Activated CD8-positive, alpha-beta memory T cell treated with anti-CD3 and anti-CD28 coated beads, Interleukin-2, amount 10 ng/mL, durations not matched to agents 7 days and 5 days (primary cell): ENCODE measurements at places on chromosomes 11 and 22. TPM values are rescaled to one million over a fixed set of nuclear protein-coding genes. Genes with fewer than 3 reads are reported as not detected.

KCTD17 gene
- total RNA-seq, result 53.4 TPM

IFITM2 gene
- 1,401 TPM for total RNA-seq

DYNC2H1 gene
- total RNA-seq, result 4.9 TPM

KCNQ1OT1 gene
- total RNA-seq, result 0.33 TPM

CADM1 gene
- 0.76 TPM for total RNA-seq

GSTT2B gene
- total RNA-seq, result not detected

TPBGL gene
- total RNA-seq, result 0.15 TPM

CSNK2A3 gene
- total RNA-seq, result 0.53 TPM

ANGPTL5 gene
- total RNA-seq, result not detected

TCN2 gene
- total RNA-seq, result 0.19 TPM

ADSL gene
- total RNA-seq, result 98.3 TPM

TEX54 gene
- total RNA-seq, result not detected

NELL1 gene
- not detected for total RNA-seq

PRR33 gene
- total RNA-seq, result not detected

OR51S1 gene
- not detected for total RNA-seq

KDELR3 gene
- total RNA-seq, result 1.2 TPM
